ENCODE measurements at places on chromosomes 11 and 22.

DNA sequence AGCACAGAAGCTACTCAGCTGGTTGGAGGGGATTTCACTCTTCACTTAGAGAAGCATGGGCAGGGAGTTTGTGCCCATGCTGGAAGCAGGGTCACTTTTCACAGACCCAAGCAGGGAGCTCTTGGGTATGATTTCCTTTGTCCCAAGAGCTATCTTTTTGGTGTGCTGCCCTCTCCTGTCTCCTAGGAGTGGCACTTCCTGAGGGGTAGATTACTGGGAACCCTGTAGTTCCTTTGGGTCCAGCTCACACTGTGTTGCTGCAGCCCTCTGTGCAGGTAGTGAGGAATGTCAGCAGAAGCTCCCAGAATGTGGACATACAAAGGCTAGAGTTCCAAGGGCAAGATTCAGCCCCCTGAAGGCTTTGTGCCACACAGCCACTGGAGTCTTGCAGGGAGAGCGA, 537.1 kb upstream of the ANO3 start:
- peak; percentile 7 for DNase-seq

- peak; percentile 32 for DNase-seq
Measured at GRCh38 chr11:9568854-9569587, 4.4 kb upstream of the WEE1 start.

DNA sequence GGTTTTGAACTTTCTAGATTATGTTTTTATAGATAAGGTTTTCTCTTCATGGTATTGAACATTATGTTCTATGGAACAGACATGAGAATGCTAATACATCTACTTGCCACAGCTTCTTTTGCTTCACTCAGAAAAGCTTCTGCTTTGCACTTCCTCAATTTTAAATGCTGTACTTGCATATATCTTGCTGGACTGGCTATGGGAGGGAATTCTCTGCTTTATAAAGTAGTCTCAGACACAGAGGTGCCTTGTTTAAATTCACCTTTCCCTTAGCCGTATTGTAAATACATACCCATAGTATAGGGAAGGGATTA, 173.9 kb downstream of the DDX10 start:
- no peak for DNase-seq

DNA sequence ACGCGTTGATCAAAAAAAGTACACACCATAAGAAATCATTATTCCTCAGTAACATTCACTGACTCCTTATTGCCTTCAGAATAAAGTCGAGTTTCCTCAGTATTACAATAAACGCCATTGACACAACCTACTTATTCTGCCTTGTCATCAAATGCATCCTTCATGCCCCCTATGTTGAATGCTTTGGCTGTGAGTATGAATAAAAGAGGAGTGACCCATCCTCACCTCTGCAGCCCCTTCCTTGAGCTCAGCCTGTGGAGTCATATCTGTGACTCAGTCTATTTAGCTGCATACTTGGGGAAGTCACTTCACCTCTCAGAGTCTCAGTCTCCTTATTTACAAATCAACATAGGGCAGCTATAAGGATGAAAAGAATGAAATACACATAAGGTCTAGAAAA, 65.1 kb downstream of the USP35 start:
- no peak for DNase-seq

DNA sequence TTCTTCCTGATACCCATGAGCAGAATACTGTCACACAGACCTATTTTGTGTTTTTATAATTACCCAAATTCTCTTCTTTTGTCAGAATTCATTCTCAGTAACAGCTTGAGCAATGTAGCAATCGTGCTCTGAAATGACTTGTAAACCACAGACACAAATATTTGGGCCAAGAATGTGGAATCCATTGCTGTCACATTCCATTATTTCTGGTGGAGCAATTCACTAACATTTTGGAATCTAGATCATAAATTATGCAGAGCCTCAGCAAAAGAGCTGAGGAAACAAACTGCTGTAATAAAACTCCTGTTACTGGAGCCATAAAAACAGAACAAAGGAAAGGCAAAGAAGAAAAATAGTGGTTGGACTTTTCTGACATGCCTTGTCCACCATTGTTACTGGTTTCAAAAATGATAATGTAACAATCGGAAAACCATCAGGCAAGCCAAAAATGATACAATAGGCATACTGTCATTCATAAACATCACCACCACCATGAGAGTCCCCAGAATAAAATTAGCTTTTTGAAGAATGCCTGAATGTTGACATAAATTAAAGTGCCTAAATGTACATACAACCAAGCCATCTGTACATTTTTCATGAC, 223.4 kb upstream of the PITPNB start:
- DNase-seq = no peak

GRCh38 chr22:47757741-47758140, 995.3 kb downstream of the TBC1D22A start:
- DNase-seq = no peak

DNA sequence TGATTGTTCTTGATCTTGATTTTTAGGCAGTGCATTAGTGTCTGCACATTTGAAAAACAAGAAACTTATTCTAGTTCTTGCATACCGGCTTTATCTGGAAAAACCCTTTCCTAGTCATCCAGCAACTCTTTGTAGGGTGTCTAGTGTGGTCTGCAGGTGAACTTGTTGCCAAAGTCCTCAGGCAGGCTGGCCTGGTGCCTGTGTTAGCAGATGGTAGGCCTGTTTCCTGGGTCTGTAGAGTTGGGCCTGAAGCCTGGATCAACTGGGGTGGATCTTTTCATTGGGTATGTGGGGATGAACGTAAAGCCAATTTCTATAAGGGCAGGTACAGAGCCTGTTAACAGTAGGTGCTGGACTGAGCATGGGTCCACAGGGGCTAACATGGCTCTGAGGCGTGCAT, 5.6 kb upstream of the GLYATL1 start:
- DNase-seq = no peak

GRCh38 chr11:19252394-19253152, 11.8 kb upstream of the E2F8 start:
- no peak for DNase-seq

- DNase-seq = peak; percentile 64
Measured at GRCh38 chr11:40306938-40307548, 1152.4 kb downstream of the LRRC4C start.

DNA sequence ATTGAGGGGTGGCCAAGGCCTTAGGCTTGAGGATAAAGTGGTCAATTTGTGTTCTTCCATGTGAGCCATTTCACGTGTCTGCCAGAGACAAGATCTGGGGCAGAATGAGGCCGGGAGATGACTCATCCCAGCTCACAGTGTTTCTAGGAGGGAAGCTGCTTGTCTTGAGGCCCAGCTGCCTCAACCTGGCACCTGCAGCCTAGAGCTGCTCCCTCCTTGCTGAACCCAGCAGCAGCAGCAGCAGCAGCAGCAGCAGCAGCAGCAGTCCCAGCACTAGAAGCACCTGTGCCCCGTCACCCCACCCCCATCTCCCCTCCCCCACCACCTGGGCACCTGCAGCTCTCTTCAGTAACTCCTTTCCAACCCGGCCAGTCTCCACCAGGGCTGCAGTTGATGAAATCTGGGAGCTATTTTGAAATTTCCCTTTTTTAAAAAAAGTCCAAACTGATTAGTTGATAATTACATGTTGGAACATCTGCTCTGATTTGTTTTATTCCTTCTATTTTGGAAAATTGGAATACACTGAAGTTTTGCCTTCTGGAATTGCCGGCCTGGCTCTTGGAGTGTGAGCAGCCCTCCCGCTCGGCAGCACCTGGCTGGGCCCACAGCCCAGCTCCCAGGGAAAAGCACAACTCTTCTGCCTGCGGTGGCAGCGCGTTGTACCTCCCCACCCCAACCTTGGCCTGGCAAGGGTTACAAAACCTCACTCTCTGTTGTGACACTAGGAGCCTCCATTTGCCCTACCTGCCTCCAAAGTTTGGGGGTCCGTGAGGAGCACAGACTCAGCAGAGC, 143.5 kb downstream of the NXPE2 start:
- DNase-seq = peak; percentile 51

Measured in iPS-NIHi11 (cell line).